NCI-H446 (cell line): ENCODE measurements at places on chromosomes 13 and 19.
A peak's percentile ranks its signal among the peaks of the same experiment; 100 is the strongest.

DNA sequence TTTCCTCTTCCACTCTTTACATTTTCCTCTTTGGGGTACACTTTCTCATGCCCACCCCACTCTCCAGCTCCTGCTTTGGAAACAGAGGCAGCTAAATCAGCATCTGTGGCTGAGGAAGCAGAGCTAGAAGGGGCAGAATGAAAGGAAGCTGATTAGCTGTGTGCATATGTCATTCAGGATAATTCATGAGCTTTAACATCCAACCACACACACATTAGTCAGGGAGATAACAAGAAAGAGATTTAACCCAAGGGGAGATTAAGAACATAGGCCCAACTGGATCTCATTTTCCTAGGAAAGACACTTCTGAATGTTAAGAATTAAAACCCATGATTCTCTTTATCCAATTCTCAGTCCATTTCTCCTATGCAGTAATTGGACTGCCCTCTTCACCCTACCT, 405.5 kb downstream of the TBC1D4 start:
- no peak for DNase-seq

DNA sequence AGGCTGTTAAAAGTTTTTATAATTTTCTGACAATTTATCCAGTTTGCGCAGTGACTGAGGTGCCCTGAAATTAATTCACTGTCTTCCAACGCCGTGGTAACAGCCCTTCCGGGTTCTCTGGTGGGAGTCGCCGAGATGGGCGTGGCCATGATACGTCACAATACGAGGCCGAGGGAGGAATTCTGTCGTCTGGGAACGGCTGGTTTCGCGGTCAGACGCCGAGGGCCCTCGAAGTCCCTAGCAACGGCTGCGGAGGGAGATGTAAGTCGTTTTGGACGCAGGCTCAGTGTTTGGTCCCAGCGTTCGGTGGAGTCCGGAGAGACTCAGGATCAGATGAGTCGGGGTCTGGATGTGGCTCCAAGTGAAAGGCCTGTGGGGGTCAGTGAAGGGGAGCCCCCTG, 21.7 kb downstream of the ZNF613 start:
- no peak for DNase-seq

DNA sequence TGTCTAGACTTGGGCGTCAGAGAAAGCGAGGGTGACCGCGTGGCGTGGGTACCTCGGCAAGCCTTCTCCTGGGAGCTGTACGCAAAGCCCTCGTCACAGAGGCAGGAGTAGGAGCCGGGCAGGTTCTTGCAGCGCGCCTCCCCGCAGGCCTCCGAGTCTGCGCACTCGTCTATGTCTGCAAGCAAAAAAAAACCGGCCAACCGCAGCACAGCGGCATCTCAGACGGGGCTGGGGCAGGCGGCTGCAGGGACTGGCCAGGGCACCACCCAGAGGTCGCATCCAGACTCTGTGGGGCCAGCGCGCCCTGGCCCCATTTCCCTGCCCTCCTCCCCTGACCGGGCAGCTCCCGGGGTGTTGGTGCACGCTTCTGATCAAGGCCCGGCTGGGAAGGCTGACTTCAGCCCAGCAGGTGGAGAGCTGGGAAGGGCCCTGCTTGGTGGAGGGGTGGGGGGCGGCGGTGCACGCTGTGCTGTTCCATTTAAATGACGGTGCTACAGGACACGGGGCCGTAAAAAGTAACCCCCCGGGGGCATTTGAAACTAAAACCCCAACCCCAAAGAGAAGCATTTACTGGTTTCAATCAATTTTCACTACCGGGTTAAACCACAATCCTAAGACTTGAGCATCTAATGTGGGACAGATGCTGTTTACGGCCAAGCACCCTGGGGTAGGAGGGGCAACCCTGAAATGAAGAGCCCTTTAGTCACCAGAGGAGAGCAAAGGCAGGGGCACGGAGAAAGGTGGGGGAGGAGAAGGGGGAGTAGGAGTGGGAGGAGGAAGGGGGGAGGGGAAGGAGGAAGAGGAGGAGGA, 28.2 kb downstream of the GAS6 start:
- no peak for DNase-seq

GRCh38 chr19:28575816-28576215, 637.1 kb downstream of the UQCRFS1 start:
- DNase-seq = no peak

DNA sequence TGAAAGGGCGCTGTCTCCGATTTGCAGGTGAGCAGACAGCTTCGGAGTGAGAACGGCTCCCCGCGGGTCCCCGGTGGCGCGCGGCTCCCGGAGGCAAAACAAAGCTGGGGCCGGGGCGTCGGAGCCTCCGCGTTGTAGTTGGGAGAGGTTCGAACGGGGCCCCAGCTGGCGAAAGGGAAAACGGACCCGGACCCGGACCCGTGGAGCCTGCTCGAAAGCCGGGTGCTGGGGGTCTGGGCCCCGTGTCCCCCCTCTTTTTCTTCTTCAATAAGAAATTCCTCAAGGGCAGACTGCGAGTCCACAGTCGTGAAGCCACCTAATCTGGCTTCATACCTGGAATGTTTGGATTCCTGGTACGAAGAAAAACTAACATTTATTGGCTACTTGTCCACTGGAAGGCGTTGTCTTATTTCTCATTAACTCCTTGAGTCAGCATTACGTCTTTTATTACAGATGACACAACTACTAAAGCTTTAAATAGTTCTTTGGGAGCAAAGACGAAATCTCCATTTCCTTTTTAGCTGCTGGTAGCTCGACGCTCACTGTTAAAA, 632 bp upstream of the MTIF3 start:
- DNase-seq = no peak

- DNase-seq = no peak
Measured at GRCh38 chr13:103009051-103009840, 57.0 kb downstream of the SLC10A2 start.

DNA sequence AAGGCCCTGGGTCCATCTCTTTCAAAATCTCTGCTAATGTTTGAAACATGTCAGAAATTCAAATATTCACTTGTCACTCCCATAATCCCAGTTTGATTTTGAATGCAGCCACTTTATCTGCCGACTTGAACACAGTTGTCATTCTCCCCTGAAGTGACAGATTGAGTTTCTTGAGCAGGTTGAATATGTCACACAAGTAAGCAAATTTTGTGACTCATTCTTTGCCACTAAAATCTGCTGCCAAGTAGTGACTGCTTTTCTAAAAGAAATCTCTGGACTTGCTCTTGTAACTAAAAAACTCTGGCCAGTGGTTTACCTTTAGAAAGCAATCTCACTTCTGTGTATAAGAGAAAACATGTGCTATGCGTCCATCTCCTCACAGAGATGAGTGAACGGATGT, 357.1 kb downstream of the LMO7 start:
- DNase-seq = no peak

DNA sequence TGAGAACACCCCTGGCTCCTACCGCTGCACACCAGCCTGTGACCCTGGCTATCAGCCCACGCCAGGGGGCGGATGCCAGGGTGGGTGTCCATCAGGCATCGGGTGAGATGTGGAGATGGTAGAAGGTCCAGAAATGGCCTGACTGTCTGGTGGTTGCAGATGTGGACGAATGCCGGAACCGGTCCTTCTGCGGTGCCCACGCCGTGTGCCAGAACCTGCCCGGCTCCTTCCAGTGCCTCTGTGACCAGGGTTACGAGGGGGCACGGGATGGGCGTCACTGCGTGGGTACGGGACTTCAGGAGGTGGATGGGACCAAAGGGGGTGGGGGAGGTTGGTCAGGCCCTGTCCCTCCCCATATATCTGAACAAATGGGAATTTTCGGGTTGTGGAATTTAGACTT, 15.8 kb downstream of the LTBP4 start:
- DNase-seq = no peak

GRCh38 chr19:13001502-13002165, 6.4 kb downstream of the NFIX start:
- no peak for DNase-seq

GRCh38 chr19:38512277-38512676, 78.8 kb downstream of the RYR1 start:
- no peak for DNase-seq

GRCh38 chr19:6238643-6239281, 41.0 kb downstream of the MLLT1 start:
- peak; percentile 52 for DNase-seq

- no peak for DNase-seq
Measured at GRCh38 chr13:24328145-24328544, 18.8 kb downstream of the C1QTNF9 start.

GRCh38 chr13:102091231-102091630, 310.6 kb downstream of the FGF14 start:
- no peak for DNase-seq

GRCh38 chr19:48741129-48741999, 954 bp upstream of the RASIP1 start:
- no peak for DNase-seq

DNA sequence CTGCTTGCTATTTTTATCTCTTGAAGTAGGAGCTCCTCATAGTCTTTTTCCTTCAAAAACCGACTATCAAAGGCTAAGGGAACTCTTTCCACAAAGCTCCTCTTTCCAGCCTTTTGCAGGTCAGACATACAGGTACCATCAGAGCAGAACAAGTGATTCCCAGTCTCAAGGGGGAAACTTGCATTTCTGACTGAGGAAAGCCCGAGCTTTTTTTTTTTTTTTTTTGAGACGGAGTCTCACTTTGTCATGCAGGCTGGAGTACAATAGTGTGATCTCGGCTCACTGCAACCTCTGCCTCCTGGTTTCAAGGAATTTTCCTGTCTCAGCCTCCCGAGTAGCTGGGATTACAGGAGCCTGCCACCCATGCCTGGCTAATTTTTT, 32.0 kb downstream of the RUBCNL start:
- no peak for DNase-seq

DNA sequence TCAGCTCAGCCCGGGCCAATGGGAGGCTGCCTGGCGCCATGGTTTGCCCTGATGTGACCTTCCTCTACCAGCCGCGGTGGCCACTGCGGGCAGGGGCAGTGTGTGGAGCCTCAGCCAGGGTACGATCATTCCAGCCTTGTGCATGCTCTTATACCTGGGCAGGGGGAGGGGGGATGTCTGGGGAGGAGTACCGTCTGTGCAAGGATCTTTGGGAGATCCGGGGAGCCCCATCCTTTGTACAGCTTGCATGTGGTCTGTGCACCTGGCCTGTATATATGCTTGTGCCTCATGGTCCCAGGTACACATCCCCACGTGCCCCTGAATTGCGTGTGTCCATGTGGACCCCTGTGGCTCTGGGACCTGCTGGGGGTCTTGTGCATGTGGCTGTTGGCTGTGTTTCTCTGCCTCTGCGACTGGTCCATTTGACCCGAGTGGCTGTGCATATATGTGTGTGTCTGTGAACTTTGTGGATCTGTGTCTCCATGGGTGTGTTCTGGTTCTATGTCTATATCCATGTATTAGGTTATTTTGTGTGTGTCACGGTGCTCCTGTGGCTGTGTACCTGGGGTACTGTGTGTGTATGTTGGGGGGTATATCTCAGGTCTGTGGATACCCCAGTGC, 12.8 kb upstream of the NANOS3 start:
- DNase-seq = no peak

- DNase-seq = no peak
Measured at GRCh38 chr13:106376401-106377112, 158.9 kb downstream of the EFNB2 start.

- no peak for DNase-seq
Measured at GRCh38 chr13:45683701-45684100, 18.4 kb upstream of the CBY2 start.

DNA sequence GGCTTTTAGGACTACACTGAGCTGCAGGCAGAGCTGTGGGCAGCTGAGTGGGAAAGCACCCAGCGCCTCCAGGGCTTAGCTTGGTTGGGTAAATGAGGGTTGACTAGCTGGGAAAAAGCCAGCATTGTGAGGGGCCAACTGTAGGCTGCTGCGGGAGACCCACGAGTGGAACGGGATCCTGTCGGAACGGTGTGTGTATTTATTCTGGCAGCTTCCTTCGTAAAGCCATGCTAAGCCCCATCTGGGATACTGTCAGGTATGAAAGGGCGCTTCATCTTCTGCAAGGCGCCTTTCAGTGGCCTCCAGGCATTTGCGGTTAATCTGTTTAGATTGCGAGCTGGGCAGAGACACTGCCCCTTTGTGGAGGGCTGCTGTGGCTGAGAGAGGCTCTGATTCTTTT, 39.5 kb upstream of the CNMD start:
- DNase-seq = no peak

DNA sequence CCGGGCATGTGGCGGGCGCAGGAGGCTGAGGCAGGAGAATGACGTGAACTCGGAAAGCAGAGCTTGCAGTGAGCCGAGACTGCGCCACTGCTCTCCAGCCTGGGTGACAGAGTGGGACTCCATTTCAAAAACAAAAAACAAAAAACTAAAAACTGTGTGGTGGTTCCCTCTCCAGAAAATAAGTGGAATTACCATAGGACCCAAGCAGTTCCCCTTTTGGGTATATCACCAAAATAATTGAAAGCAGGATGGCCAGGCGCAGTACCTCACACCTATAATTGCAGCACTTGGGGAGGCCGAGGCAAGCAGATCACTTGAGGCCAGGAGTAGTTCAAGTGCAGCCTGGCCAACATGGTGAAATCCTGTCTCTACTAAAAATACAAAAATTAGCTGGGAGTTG, 15.7 kb upstream of the LDLR start:
- DNase-seq = no peak

- no peak for DNase-seq
Measured at GRCh38 chr13:71704656-71705055, 162.3 kb downstream of the DACH1 start.

- no peak for DNase-seq
Measured at GRCh38 chr13:30800107-30800506, 64.8 kb downstream of the ALOX5AP start.

- no peak for DNase-seq
Measured at GRCh38 chr19:54312011-54312410, 955 bp downstream of the LILRA5 start.

- DNase-seq = no peak
Measured at GRCh38 chr13:113207460-113207859, 1.0 kb downstream of the PCID2 start.

GRCh38 chr19:35755550-35756376, 1.1 kb downstream of the HSPB6 start:
- DNase-seq = no peak

DNA sequence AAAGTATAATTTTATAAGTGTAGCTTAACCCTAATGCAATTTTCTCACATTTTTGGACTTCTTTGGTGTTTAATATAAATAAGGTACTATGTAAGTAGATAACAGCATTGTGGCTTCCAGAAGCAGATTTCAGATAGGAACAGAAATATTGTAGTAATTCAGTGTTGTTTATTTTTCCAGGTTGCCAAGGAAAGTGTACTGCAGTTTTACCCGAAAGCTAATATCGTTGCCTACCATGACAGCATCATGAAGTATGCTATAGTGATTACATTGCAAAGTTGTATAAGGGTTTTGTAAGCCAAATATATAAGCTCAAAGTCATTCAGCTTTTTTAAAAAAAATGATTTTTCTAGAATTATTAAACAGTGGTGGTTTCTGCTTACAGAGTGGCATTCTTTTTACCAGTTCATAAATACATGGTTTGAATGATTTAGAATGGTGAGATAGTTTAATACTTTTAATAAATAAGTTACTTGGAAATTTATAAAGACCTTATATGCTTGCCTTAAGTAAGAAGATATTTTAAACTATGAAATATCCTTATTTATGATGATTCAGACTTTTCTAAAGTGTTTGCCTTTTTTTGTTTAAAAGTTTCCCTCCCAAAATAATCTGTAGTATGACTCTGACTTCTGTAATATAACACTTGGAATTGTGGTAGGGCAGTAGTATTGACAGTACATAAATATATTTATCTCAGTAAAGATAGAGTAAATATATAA, 3.7 kb downstream of the UBA2 start:
- no peak for DNase-seq

- no peak for DNase-seq
Measured at GRCh38 chr13:103002279-103002678, 63.9 kb downstream of the SLC10A2 start.
